ENCODE measurements at places on chromosomes 11 and 22.

DNA sequence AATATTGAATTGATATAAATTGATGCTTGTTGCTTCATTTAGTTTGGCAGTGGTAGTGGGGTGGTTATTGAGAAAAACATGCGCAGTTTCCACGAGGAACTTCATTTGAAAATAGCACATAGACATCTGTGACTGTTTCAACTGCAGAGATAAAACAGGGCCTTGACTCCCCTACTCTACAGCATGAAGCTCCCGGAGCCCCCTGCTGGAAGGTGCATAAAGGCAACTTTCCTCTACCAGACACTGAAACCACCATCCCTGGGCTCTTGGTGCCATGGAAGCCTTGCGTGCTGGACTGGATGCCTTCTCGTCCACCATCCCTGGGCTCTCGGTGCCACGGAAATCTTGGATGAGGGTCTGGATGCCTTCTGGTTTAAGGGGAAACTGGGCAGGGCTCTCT, 195.9 kb downstream of the CSNK2A3 start:
- no peak for DNase-seq

GRCh38 chr11:95345651-95346050, 114.6 kb upstream of the SESN3 start:
- DNase-seq: no peak

DNA sequence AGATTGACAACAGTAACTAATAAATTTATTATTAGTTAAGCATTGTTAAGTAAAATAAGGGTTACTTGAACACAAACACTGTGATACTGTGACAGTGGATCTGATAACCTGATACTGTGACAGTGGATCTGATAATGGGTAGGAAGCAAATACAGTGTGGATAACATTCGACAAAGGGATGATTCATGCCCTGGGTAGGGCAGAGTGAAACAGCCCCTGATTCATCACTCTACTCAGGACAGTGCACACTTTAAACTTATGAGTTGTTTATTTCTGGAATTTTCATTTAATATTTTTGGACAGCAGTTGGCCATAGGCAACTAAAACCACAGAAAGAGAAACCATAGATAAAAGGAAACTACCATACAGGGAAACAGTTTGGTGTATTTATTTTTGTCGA, 60.8 kb upstream of the CTSC start:
- no peak for DNase-seq

DNA sequence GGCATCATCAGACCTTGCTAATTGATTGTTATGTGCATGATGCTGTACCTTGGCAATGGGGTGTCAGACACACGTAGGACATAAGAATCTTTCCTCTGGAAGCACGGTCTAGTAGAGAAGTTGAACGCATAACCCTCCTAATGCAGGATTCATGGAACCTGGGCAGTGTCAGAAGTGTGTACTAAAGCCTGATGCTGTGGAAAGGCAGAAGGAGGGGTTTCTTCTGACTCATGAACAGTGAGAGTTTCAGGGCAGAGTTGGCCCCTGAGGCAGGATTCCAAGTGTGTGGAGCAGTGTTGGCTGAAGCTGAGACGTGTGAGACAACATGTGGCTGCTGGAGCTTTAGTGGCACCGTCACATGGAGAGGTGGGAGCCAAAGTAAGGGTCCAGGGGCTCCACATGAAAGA, 3.5 kb downstream of the PANX1 start:
- DNase-seq: no peak

DNA sequence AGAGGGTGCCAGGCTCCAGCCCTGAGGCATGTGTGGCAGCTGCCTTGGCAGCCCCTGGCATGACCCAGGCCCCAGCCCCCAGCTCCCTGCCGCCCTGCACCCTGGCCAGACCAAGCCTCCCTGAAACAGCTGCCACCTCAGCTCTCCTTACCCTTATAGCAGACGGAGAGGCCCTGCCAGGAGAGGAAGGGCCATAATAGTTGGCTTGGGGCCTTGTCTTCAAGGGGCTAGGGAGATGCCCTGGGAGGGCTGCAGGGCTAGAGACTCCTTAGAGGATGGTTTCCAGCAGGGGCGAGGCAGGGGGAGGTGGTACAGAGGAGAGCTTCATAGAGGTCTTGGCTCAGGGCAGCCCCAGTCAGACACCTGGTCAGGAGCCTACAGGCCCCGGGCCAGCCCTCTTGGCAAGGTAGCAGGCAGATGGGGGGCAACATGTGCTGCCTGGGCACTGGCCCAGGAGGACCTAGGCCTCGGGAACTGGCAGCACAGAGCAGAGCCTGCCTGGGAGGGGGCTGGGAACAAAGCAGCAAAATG, 13.0 kb downstream of the SMTN start:
- peak; percentile 11 for DNase-seq

DNA sequence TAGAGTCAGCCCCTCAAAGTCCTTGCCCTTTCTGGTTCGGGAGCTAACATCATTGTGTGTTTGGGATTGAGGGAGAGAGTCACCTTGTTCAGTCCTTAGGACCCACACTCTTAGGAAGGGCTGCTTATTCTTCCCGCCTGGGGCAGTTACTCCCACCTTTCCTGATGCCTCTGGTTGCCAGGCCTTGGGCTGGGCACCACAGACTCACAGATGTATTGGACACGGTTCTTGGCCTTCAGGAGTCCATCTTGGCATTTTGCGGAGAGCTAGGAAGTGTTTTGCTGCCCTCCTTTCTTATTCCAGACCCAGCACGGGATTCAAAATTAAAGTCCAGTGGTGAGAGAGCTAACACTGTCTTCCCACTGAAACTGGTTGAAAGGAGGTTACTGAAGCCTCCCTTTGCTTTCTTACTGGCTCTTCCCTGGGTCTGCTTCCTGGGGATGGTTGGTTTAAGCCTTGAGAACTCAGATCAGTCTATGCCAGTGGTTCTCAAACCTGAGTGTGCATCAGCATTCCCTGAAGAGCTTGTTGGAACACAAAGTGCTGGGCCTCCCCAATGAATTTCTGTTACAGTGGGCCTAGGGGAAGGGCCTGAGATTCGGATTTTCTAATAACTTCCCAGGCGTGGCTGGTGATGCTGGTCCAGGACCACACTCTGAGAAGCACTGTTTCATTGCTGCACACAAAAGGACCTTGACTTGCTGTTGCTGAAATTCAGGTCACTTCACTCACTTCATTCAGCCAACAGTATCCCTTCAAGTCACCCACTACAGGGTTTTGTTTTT, 1.4 kb downstream of the OSBP2 start:
- DNase-seq: peak; percentile 6

- DNase-seq: no peak
Observed at GRCh38 chr11:68966894-68967780, 13.6 kb downstream of the MRGPRD start.

DNA sequence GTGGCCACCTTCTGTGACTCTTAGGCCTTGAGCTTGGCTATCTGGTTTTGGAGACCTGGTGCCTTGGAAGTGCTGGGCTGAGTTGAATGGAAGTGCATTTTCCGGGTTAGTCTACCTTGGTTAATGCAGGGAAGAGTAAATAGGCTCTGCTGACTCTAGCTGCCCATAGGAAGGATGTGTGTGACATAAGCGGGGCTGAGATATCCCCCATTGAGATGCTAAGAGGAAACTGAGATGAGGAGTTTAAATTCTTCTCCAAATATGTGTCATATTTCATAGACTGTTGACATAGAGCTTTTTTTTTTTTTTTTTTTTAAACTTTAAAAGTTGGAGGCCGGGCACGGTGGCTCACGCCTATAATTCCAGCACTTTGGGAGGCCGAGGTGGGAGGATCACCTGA, 30.8 kb downstream of the ZNRF3 start:
- no peak for DNase-seq

DNA sequence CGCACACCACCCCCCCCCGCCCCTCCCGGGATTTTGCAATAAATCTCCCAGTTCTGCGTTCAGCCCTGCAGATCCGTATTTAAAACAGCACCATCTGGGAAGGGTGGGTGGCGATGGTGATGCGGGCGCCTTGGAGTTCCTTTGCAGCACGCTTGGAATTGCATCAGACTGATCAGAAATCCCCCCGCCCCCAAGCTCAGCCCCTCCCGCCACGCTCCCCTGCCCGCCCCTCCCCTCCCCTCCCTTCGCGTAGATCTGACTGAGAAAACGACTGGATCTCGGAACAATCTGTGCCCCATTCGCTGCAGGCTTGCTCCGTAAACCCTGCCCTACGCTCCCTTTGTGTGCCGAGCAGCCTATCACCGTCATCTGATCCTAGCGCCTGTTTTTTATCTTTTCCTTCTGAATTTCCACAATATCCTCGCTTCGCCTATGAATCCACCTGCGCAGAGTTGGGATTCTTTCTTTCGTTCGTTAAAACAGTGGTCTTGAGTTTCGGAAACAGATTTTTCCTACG, 18.1 kb upstream of the BDNF start:
- peak; percentile 7 for DNase-seq

All from midbrain (tissue), 1 donor.